Renal cortical epithelial cell (primary cell): ENCODE measurements at places on chromosomes 7 and 10.

GRCh38 chr10:49161411-49161997 is 26.7 kb downstream of the TMEM273 start:
- DNase-seq, result peak; percentile 51

DNA sequence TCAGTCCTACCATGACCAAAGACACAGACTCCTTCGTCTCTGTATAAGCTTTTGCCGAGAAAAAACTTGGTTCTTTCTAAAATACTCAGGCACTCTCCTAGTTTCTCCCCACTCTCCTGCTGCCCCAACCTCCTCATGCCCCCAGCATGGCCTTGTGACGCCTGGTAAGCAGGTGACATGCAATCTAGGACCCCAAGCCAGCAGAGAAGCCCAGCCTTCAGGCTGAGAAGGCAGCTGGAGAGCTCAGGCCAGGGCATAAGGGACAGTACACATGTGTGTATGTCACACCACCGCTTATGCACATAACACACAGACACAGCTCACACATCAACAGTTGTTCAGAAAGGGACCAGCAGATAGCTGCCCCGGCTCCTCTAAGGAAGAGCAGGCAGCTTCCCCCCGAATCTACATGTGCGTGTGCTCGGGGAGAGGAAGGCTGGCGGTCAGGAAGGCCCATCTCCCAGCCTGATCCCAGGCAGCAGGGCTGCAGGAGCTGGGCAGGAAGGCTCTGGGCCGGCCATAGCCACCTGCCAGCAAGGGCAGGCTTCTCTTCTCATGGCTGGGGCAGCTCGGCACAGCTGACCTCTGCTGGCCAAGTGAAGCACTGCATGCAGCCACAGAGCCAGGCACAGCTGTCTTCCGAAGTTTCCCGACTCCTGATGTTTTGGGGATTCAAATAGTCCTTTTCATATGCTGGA is 8.5 kb downstream of the DDX56 start:
- peak; percentile 28 for DNase-seq

DNA sequence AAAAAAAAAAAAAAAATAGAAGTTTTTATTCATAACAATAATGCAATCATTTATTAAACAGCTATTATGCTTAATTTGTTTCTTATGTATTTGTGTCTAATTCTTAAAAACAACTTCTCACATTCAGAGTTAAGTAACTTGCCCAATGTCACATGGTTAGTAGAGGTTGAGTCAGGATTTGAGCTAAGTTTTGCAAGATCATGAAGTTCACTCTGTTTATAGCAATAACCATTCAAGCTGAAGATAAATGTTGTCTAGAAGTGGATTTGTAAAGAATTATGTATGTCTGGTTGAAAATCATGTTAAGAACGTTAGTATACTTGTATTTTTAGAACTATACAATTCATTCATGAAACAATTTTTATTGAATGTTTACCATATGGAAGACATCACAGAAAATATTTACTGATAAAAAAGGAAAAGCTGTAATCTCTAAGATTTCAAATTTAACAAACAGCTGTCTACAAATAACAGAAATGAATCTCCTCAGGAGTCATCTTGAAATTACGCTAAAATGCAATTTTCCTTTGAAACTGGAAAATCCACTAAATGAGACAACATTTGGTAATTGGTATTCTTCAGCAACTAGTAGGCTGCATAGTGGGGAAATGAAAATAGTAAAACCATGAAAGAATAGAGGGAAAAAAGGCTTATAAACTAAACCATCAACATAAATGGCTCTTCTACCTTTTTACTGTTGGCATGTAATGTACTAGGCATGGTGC is 70.5 kb upstream of the AHR start:
- DNase-seq, result peak; percentile 48

DNA sequence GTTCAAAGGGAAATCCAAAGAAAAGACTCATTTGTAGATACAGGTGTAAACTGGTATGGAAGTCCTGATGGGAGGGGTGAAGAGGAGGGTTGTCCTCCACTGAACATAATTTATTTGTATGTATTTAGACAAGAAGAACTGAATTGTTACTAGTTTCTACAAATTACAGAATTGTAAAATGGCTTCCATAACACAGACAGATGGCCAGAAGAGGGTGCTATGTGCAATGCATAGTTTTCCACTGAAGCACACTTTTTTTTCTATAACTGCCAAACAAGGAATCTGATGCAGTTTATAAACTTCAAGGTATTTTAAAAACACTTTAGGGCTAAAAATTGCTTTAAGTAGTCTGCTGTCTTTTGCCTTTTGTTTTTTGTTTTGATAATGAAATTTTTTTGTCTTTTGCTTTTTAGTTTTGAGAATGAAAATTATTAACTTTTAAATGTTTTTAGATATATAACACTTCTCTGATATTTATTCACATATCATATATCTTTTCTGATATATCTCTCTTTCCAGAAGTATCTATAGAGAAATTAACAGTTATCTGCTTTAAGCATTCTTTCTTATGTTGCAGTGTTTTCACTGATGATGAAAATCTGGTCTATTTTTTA is 58.5 kb downstream of the PHYHIPL start:
- DNase-seq, result peak; percentile 59
